Left lung (tissue), 14 donors: ENCODE measurements at places on chromosomes 5 and 9. TPM values are rescaled to one million over a fixed set of nuclear protein-coding genes. Genes with fewer than 3 reads are reported as not detected.

DNA sequence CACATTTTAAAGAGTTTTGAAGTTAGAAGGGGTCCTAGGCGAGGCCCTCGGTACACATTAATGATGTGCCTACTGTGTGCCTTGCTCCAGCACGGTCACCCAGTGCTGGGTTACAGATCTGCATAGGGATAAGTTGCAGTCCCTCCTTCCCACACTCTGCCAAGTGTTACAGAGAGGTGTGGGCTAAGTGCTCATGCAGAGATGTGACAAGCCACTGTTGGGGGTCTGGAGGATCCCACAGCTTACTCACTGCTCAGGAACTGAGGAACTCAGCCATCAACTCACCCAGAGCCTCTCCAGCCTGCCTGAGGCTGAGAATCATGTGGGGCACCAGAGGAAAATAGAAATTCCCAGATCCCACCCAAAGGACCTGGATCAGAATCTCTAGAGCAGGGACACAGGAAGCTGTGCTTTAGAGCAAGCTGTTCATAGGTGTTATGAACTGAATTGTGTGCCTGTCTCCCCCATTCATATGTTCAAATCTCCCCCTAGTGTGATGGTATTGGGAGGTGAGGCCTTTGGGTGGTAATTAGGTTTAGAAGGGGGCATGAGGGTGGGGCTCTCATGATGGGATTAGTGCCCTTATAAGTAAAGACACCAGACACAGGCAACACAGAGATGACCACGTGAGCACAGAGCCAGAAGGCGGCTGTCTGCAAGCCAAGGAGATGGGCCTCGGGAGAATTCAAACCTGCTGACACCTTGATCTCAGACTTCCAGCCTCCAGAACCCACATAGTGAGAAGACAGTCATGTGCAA lies 164.1 kb downstream of the HSD17B3 start:
- DNase-seq, result no peak

Gene AK3
- 52.4 TPM for total RNA-seq

DNA sequence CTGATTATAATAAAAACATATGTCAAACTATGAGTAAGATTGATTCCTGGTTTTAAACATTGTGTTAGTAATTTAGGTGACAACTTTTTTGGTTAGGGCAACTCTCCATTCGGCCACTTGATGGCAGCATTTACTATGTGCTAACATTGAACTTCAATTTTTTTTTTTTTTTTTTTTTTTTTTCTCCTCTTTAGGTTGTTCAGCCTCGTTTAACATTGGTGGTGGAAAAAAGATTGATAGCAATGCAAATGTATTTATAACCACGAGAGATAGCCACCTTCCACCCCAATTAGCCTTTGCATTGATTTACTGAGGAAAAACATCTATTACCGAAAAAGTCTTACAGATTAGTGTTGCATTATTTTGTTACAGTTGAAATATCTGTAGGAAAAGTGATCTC lies 159.1 kb downstream of the CSNK1G3 start:
- no peak for DNase-seq

GRCh38 chr9:26471261-26471660 lies 421.3 kb downstream of the CAAP1 start:
- no peak for DNase-seq

GRCh38 chr5:94375801-94376200 lies 242.6 kb downstream of the KIAA0825 start:
- DNase-seq, result no peak
